ENCODE measurements at places on chromosomes 11 and 22.

- no peak for DNase-seq
These were observed 834.5 kb downstream of the FAM181B start for GRCh38 chr11:81899156-81899555.

DNA sequence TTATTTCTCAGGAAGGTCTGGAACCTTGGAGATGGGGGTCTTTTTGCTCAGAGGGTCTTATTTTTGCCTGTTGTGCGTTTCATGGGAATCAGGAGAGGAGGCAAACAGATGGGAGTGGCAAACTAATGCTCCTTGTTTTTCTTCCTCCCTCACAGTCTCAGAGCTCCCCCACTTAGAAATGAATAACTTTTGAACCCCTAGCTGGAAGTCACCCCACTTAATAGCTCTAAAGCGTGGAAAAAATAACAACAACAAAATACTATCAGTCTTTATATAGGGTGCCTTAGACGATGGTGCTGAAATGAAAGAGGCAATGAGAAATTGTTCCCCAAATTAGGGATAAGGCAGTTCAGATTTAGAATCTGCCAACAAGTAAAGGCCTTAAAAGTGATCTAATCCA lies 76.8 kb upstream of the BDNF start:
- DNase-seq: no peak

GRCh38 chr11:130359419-130359818 lies 44.7 kb upstream of the ZBTB44 start:
- no peak for DNase-seq

DNA sequence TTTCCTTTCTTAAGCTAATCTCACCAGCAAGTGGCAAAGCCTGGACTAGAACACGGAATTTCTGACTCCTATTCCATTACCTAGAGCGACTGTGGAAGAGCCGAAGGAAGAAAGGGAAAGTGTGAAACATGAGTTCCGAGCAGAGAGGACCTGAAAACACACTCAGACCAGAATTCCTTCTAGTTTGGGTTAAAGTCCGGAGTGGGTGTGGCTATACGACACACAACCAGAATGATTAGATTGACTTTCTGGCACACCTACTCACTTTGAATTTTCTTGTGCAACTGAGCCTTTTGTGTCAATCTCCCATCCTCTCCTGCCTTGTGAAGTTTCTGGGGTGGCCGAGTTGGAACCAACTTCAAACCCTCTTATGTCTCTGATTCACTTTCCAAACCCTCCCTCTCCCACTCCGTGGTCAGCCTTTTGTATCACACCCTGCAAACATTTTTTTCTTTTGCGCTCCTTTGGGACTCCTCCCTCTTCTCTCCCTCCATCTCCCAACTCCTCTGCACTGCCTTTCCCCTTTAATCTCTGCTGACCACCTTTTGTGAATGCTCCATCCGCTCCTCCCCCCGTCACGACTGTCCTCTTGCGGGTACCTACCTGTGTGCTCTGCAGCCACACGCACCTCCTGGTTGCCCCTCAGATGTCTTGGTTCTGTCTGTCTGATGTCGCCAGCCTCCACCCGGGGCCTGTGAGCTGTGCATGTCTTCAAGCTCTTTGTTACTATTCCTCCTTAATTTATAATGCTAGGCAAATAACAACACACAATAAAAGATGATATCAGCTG lies 86.3 kb upstream of the BLID start:
- peak; percentile 88 for DNase-seq

DNA sequence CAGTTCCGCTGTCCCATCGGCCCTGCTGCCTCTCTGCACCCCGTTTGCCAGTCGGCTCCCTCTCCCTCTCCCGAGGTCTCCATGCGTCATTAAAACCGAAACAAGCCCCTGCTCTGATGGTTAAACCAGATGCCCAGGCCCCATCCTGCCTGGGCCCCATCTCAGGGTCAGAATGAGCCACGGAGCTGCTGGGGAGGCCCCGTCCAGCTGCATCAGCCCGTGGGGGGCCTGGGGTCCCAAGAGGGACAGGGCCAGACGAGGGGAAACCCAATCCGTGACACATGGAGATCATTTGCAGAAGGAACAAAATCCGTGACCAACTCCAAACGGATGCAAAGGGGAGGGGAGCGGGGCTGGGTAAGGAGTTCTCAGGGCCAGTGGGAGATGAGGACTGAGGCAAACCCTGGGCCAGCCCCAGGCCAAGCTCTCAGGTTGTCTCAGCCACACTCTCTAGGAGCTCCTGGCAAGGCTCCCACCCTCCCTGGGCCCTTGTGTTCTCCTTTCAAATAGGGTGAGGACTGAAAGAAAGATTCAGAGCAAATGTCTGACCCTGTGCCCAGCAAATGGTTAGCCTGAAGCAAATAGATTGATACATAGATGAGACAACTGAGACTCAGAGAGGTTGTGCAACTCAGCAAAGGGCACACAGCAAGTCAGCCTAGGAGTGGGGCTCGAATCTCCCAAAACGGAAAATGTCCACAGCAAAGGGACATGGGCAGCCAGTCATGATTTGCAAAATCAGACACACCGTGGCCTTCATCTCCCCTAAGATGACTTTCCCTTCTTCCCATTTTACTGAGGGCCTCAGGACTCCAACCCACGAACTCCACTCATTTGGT lies 162.1 kb downstream of the MN1 start:
- DNase-seq: no peak

GRCh38 chr22:22706253-22706915 lies 62.0 kb downstream of the GGTLC2 start:
- DNase-seq: no peak

DNA sequence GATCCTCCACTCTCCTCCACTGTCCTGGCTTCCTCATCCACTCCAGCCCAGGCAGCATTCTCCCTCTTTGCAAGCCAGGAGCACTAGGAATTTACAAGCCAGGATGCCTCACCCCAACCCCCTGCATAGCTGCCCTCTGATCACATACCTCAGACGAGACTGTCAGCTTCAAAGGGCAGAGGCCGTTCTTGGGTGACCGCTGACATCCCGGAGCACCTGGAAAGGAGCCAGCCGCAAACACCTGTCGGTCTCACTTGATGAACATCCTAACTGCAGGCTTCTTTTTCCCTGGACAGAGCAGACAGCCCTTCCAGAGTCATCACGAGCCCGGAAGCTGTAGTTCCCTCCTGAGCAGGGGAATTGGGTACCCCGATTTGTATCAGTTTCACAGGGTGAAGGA lies 451.3 kb upstream of the B3GAT1 start:
- DNase-seq: no peak

DNA sequence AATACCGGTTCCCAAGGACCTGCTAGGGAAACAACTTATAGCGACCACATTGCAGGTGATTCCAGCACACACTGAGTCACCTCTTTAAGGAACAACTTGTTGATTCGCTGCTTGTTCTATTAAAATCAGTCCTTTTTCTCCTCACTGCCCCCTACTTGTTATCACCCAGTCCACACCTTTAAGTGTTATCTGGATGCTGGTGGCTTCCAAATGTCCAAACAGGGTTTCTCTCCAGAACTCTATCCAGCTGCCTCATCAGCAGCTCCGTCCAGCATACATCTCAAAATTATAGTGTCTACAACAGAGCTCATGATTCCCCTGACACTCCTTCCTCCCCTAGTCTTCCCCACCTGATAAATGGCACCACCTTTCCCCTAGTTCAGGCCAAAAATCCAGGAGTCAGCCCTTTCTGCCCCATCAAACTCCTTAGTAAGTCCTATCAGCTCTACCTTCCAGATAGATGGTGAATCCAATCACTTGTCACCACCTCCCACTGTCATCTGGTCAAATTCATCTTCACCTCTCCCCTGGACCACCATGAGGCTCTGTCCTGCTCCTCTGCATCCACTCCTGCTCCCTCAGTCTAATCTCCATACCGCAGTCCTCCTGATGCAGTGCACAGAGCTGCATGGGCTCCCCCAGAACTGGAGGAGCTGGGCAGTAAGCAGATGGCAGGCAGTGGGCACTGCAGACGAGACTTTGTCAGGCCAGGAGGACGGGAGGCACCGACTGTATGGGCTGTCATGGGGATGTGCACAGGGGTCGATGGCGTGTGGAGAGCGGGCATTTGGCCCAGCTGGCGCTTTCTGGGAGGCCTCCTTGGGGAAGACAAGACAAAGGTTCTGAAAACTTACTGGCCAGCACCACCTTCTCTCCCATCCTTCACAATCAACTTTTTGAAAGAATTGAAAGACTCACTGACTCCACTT lies 19.3 kb downstream of the IL10RA start:
- DNase-seq: no peak

- no peak for DNase-seq
These were observed 27.1 kb upstream of the GAL start for GRCh38 chr11:68657021-68657780.

GRCh38 chr11:34055218-34056000 lies 3.9 kb downstream of the CAPRIN1 start:
- DNase-seq: no peak

DNA sequence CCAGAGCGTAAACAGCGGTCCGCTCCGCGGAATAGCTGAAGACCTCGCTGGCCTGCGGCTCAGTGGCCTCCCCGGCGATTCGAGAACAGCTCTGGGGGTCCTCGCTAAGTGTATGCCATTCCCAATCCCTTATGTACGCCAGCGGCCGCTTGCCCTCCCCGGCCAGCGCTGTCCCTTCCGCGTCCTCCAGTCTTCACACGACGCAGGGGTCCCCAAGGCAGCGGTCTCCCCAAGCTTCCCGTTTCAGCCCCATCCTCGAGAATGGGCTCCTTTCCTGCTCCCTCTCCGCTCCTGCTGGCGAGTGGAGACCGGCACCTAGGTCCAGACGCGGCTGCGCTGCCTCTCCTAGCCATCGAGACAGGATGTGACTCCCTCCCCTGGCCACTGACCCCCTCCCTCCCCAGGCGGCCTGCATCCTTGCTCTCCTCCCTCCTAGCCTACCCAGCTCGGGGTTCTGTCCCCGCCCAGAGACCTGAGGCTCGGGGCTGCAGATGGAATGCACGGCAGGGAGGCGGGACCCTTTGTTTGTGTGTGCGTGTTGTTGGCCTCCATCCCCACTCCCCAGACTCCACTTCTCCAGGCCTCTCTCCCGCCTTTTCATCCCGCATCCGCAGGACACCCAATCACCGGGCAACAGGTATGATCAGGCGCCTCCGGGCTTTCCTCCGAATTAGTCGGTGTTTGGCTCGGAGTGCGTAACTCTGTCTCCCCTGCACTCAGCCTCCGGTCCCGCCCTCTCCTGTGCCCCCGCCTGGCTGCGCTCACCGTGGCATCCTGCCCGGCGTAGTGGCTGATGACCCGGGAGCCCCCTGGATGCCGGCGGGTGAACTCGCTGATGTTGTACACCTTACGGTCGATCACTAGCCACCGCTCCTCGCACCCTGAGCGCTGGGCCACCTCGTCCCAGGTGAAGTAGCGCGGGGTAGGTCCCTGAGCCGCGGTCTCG lies 740 bp downstream of the FADS1 start:
- peak; percentile 56 for DNase-seq

- DNase-seq: no peak
These were observed 74.8 kb upstream of the RCN1 start for GRCh38 chr11:32016111-32016510.

DNA sequence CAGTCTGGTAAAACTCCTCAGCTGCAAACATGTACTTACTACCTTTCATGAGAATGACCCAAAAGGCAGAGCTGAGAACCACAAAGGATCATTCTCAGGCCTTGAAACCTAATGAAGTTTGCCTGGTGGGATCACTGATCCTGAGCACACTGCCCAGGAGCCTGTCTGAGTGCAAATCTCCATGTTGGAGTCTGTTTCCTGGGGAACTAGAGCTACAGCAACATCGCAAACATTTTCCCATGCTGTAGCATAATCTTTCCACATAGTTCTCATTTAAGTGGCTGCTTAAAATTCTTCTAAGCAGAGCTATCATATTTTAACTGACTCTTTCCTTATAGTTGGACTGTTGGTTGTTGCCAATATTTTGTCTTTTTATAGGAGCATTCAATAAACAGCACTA lies 58.5 kb downstream of the GUCY1A2 start:
- DNase-seq: peak; percentile 76

- no peak for DNase-seq
These were observed 27.6 kb downstream of the BCR start for GRCh38 chr22:23207729-23208393.

- no peak for DNase-seq
These were observed 866 bp upstream of the SELENOO start for GRCh38 chr22:50199829-50200460.

DNA sequence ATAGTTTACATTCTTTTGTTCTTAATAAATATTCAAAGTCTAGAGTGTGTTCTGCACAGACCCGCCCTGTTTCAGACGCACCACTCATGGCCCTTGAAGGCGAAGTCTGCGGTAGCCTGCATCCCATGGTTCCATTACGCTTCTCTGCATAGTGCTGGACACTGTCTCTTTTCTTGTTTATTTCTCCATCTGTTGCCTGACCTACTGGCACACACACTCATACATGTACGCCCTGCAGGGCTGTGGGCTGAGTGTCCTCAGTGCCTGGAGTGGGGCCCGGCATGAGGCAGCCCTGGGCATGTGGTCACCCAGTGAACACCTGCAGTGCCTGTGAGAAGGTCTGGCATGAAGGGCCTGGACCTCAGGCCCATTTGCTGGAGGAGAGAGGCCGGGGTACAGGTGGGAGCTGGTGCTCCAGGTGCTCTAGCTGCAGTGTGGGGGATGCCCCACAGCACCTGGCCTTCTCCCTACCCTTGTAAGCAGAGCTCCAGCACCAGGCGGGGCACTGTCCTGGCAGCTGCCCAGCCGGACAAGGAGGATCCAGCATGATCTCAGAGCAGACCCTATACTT lies 404.1 kb downstream of the TBC1D22A start:
- DNase-seq: no peak

Data from AG10803 (cell line).